ENCODE measurements at places on chromosomes 2 and 18.

DNA sequence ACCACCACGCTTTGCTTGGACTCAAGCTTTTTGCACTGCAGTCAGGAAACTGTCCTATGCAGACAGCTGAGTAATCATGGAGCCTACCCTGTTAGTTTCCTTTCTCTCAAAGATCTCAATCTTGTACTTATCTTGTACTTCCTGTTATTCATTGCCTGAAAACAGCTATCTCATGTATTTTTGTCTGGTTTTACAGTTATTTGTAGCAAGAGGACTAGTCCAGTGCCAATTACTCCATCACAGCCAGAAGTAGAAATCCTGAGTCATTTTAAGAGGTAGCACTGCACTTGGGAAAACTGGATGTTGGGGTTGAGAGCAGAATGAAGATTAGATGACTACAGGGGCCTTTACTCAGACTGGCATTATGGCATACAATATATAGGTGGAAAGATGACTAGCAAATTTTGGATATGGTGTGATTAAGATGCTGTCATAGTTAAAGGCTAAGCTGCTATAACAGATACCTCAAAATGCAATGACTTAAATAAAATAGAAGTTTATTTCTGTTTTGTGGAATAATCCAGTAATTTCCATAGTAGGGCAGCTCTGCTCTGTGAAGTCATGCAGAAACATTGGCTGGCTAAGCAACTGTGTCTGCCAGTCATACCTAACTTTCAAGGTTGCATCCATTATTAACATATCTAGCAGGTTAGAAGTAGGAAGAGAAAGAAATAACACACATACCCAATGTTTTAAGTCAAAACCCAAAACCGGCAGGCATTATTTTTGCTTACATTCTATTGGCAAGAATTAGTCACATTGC, 21.1 kb upstream of the CHMP3 start:
- no peak for DNase-seq

DNA sequence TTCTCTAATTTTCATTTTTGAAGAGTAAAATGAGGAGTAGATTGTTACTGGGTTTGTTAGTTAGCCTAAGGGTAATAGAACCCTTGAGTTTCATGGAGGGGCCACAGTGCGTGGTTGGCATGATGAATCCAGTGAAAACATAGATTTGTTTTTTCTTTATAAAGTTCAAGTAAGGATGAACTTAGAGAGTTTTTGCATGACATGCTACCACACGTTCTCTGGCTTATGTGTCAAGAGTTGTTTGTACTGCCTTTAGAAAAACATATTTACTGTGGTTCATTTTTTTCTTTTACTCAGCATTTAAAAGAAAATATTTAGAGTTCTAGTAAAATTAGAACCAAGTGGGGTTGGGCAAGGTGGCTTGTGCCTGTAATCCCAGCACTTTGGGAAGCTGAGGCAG, 21.8 kb downstream of the RBM44 start:
- DNase-seq = no peak

GRCh38 chr18:40222776-40223175, 1732.3 kb upstream of the PIK3C3 start:
- no peak for DNase-seq

GRCh38 chr2:59655809-59656208, 897.6 kb downstream of the BCL11A start:
- DNase-seq = no peak

Measured in activated T-cell treated with anti-CD3 and anti-CD28 coated beads, Interleukin-2, amount 50 U/mL, for 24 hours (primary cell).